ENCODE measurements at places on chromosomes 3 and 15.

DNA sequence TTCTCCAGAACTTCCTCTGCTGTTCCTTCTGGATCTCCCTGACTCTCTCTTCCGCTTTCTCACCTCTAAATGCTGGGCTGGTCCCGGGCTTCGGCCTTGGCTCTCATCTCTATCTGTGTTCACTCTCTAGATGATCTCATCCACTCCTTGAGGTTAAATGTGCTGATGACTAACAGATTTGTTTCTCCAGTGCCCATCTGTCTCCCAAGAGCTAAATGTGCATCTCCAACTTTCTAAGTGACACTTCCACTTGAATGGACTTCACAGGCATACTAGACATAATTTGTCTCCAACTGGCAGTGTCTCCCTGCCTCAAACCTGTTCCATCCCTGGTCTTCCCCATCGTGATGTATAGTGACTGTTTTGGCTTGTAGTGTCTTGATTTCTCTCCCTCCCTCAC is 95.3 kb downstream of the ITPR1 start:
- DNase-seq = no peak

DNA sequence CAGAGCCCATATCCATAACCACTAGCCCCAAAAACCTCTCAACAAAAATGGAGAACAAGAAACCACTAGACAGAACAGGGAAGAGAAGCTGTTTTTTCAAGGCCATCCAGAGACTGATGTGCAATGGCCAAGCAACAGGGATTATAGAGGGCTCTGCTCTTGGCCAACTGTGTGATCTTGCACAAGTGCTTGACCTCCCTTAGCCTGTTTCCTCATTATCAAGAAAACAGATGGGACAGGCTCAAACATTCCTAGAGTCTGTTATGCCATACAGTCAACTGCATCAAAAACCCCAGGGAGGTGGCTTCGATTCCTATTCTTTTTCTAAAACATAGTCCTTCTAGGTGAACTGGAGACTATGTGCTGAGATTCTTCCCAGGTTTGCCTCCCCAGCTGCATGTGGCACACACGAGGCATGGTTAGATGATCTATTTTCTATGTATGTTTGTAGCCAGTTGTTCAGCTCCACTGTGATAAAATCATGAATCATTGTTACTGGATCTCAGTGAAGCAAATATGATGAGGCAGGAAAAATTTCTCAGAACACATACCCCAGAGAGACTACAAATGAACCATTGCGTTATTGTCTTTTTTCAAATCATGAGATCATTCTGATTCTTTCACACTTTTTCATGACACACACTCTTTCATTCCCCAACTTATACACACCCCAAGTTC is 132.9 kb upstream of the TGFBR2 start:
- no peak for DNase-seq

GRCh38 chr3:143831994-143832393 is 16.3 kb downstream of the SLC9A9 start:
- no peak for DNase-seq

DNA sequence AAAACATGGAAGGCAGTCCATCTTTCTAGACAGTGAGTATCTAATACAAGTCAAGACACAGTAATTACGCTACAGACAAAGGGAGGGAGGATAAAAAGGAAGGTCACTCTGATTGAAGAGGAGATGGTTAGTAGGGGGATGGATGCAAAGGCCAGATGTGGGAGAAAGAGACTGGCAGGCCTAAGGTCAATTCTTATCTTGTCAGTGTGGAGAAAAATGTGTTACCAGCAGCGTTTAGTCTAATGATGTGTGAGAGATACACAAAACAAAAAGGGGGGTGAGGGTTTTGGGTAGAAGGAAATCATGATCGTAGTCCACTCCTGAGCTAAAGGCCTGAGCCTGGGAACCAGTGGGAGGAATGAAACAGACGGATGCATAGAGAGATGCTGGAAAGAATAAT is 46.7 kb downstream of the RFTN1 start:
- no peak for DNase-seq

DNA sequence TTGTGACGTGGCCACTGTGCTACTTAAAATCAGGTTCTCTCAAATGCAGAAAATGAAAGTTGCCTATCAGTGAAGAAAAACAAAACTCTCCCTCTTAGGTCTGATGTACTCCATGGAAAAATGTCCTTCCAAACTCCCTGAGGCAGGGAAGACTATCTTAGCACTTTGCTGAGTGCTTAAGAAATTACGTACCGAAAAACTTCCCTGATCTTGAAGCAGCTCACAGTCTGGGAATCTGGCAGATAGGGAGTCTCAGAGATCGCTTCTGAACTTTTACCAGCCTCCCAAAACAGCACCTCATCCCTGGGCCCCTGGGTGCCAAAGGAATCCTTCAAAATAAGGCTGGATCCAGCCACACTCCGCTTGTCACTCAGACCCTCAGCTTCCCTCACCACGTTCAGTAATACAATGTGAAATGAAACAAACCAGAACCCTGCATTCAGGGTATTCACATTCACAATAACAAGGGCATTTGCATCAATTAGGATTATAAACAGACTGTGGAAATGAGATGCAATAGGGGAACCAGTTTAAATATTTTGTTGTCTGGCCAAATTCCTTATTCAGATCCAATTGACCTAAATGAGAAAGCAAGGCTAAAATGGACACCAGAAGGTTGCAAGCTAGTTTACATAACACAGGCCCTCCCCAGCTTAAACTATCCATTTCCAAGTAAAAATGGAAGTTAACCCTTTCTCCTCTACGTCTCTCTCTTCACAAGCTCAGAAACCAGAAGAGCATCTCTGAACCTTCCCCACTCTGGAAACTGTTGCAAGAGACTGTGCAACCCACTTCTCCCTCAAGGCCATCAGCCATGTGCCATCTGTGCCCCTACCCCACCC is 20.9 kb downstream of the OSBPL10 start:
- DNase-seq = no peak

- DNase-seq = no peak
Measured at GRCh38 chr15:52683580-52683979, 4.4 kb upstream of the ATOSA start.

- DNase-seq = no peak
Measured at GRCh38 chr3:43996379-43997301, 245.0 kb upstream of the TOPAZ1 start.

- DNase-seq = no peak
Measured at GRCh38 chr3:159583662-159584061, 405.0 kb upstream of the IL12A start.

DNA sequence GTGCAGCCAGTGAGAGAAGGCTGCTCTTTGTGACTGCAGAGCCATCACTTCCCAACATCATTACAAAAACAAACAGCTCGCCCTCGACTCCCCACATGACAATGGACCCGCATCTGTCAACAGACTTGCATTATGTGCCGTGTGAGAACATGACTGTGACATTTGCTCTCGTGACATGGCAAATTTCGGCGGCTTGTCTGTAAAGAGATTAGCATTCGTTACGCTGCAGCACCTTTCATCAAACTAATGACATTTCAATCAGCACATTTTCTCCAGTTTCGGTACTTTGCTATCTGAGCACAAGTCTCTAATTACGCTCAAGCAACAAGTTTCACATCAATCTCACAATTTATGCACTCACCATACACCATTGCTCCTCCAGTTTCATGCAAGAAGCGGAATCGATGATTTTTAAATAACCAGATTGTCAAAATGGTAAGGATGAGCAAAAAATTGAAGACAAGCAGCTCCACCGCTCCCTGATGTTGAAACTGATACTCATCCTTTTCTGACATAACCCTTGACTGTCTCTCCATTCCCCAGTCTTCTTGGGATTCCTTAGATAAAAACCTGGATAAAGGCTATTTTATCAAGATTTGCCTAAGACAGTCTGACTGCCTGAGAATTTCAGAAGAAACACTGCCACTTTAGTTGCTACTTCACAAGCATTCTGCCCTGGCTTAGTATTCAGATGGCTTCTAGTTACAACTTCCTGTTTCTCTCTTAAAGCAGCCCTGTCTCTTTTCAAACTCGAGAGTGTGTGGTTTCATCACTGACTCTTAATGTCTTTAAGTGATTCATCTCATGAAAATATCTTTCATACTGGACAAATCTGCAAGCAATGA is at the start of gene SLC9A9:
SLC9A9 (minus strand) TSS at position 682 of the 845 bp plus-strand sequence; CDS start at position 536, 146 bp downstream.
- peak; percentile 50 for DNase-seq

DNA sequence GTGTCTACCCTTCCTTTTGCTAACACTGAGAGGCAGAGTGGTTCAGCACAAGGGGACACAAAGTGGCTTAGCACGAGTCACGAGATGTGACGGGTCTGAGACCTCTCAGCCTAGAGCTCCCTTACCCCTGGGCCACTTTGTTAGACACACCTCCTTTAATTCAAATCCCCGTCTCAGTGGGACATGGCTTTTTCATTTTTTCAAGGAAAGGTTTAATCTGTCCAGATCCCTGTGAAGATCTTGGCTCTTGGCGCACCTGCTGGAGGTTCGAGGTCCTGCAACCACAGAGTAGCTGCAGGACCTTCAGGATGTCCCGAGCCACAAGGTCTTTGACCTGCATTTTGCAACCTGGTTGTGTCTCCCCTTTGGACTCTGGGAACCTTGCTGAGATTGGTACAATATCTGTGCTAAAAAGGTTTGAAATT is 52.0 kb downstream of the LPP start:
- DNase-seq = no peak

DNA sequence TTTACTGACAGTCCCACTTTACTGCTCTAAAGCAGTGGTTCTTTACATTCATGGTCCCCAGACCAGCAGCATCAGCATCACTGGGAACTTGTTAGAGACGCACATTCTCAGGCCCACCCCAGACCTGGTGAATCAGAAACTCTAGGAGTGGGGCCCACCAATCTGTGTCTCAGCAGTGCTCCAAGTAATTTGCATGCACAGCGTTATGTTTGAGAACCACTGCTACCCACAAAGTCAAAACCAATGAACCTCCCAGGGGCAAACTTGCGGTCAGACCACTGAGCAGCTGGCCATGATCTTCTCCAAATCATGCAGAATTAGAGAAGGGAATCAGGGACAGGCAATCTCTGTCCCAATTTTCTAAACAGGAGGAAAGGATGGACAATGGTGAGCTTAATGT is 58.5 kb downstream of the ST8SIA2 start:
- DNase-seq = no peak

DNA sequence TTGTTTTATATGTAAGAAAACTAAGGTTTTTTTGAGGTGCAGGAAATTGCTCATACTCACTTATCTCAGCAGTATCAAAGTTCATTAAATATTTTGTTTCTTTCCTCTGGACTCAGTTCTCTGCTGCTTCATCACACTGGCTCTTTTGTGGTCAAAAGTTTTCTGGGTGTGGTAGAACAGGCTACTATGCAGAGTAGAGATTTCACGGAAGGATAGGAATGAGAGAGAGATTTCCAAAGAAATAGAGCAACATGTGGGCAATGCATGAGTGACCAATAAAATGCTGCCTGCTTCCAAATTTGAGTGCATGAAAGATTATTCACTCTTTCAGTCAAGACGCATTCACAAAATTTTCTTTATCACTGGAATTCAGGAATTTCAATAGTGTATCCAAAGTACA is 577.3 kb upstream of the SEMA6D start:
- DNase-seq = no peak

DNA sequence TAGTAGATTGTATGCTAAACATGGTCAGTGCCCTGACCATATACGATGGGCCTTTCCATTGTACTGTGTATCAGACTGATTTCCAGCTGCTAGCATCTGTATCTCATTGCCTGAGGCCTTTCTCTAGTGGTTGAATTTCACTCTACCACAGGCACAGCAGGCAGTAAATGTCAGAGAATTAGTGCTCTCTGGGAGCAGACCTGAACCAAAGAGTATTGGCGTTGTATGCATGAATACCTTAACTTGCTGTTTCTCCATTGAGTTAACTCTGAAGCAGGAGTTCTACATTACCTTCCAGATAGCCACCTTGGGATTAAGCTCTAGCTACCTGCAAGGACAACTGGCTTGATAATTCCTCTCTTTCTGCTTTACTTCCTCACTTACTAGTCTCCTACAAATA is 439.2 kb upstream of the EPHA3 start:
- DNase-seq = no peak

DNA sequence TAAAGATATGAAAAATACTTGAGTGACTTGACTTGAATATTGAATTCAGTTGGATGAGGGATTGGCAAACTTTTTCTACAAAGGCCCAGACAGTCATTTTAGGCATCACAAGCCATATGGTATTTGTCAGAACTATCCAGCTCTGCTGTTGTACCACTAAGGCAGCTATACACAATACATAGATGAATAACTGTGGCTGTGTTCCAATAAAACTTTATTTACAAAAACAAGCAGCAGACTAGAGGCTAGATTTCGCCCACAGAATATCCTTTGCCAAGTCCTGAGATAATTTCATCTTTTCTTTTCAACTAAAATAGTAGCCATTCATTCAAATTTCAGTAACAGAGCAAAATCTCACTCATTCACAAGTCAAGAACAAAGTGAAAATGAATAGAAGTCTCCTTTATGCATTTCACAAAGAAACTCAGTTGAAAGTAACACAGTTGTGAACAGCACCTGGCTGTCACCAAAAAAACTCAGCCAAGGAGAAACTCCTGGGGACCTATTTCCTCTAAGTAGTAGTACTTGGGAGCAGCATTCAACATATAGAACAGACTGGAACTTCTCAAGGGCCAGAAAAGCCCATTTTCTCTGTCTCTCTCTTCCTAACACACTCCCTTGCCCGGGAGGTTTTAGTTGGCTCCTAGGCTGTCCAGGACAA is 56.3 kb downstream of the OSBPL10 start:
- DNase-seq = no peak

DNA sequence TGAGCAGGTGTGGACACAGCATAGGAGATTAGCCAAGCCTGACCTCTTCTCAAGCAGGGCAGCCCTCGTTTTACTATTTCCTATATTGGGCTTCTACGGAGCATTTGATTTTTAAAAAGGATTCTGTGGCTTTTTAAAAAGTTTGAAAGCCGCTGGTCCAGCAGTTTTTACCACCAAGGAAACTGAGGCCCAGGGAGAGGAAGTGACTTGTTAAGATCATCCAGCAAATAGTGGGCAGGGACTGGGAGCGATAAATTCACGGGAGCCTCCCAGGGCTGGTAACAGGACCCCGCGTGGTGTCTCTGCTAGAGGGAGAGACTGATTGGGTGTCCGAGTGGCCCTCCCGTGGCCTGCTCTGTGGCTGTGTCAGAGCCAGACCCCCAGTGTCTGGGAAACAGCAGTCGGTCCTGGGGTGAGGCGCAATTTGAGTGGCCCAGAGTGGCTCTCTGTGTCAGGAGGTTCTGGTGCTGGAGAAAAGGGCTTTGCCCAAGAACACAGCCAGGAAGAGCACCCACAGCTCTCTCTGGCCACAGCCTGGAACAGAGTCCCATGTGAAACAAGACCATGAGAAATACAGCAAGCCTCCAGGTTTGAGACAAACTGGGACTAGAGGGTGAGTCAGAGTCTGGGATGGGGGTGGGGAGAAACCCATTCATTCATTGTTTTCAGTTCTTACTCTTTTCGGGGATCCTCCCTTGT is 4.2 kb downstream of the FURIN start:
- DNase-seq = no peak

- no peak for DNase-seq
Measured at GRCh38 chr3:186088335-186088734, 20.6 kb downstream of the ETV5 start.

All from right hindlimb (tissue), 1 donor.